ENCODE measurements at places on chromosomes 3 and 15. TPM values are rescaled to one million over a fixed set of nuclear protein-coding genes. Genes with fewer than 3 reads are reported as not detected.

The ACKR2 gene
- total RNA-seq: 0.09 TPM

The GCSAM gene
- total RNA-seq: not detected

The PLSCR5 gene
- total RNA-seq: not detected

The A4GNT gene
- total RNA-seq: not detected

The AGTR1 gene
- not detected for total RNA-seq

DNA sequence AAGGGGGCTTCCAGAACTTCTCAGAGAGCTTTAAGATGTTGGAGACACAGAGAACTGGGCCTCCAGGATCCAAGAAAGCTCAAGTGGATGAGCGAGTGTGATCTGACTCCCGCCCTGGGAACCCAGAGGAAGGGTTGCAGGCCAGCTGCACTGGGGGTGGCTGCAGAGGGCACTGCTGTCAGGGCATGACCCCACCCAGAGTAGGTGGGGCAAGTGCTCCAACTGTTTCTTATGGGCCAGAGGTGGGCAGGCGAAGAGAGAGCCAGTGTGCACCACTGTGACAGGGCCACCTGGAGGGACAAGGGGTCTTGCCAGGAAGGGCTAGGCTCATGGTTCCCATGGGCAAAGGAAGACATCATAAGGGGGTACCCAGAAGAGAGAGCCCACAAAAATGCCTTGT is 48.8 kb downstream of the EXOG start:
- H3K27ac ChIP-seq: no peak overlapping the region
- H3K4me1 ChIP-seq: 0 out of 2 replicates have a peak, but pooled peaks cover 3% of the 10 kb centered on the region
- no peak overlapping the region for H3K4me3 ChIP-seq
- no peaks in the 10 kb centered on the region for H3K27me3 ChIP-seq

GRCh38 chr15:20652914-20653313 is 111.3 kb upstream of the GOLGA6L6 start:
- H3K36me3 ChIP-seq: no peaks in the 10 kb centered on the region
- DNase-seq: no peak
- H3K27me3 ChIP-seq: no peaks in the 10 kb centered on the region
- H3K4me3 ChIP-seq: no peak overlapping the region
- H3K4me1 ChIP-seq: no peaks in the 10 kb centered on the region
- H3K27ac ChIP-seq: no peak overlapping the region

DNA sequence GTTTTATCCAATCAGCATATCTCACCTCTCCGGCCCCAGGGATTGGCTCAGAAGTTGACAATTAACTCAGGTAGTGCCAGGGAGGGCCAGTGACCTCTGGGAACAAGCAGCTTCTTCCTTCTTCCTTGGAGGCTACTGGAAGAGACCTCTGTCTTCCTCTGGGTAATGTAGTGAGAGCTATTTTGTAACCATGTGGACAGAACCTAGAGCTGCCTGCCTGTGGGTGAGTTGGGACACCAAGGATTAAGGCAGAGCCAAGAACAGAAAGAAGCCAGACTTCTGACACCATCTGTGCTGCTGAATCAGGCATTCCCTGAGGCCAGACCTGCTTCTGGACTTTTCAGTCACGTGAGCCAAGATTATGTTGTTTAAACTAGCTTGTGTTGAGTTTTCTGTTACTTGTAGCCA is 5.9 kb upstream of the NDUFAF1 start:
- no peak overlapping the region for H3K27ac ChIP-seq
- H3K27me3 ChIP-seq: no peaks in the 10 kb centered on the region
- no peak for DNase-seq
- no peak overlapping the region for H3K4me3 ChIP-seq
- no peaks in the 10 kb centered on the region for H3K36me3 ChIP-seq

DNA sequence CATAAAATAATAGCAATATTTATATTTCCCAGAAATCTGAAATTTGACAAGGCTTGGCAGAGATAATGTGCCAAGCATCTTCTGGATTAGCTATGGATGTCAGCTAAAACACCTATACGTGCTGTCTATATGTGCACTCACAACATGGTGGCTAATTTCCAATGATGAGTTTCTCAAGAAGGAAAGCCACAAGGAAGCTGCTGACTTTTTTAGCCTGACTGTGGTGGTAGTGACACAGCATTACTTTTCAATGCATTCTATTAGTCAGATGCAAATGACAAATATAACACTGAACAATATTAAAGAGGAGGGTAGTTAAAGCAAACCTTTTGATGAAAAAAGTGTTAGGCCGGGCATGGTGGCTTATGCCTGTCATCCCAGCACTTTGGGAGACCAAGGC is 101.7 kb upstream of the CCDC54 start:
- no peaks in the 10 kb centered on the region for H3K4me1 ChIP-seq
- no peak overlapping the region for H3K4me3 ChIP-seq
- no peak for DNase-seq
- H3K36me3 ChIP-seq: no peaks in the 10 kb centered on the region
- H3K27ac ChIP-seq: no peak overlapping the region

GRCh38 chr15:54388746-54389145 is 410.5 kb downstream of the UNC13C start:
- no peaks in the 10 kb centered on the region for H3K27me3 ChIP-seq
- H3K4me1 ChIP-seq: no peaks in the 10 kb centered on the region
- H3K27ac ChIP-seq: no peak overlapping the region

DNA sequence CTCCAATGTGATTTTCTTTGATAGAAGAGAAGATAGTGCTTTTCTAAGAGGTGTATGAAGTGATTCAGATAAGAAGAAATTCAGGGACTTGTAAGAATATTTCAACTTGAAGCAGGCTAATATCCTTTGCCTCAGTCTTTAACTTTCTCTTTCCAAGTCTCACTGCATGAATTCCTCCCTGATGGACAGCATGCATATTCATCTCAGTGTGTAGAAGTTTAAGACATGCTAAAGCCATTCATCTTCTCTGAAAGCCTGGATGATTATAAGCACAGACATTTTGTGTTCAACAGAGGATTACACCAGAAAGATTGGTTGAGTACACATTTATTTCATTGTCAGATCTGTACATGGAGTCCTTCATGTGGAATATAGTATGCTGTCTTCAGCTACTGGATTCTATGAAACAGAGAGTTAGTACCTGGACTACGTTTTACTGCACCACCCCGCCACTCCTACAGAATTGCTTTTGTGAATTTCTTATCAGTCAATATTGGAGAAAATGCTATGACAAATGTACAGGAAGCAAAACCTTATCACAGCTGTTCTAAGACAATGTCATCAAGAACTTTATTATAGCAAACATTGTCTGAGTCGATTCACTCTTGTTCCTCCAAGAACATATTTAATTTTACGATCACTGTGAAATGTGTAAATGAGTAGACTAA is 1346.1 kb downstream of the OTOL1 start:
- no peak overlapping the region for H3K27ac ChIP-seq
- no peak overlapping the region for H3K4me3 ChIP-seq
- no peaks in the 10 kb centered on the region for H3K4me1 ChIP-seq
- no peaks in the 10 kb centered on the region for H3K36me3 ChIP-seq

DNA sequence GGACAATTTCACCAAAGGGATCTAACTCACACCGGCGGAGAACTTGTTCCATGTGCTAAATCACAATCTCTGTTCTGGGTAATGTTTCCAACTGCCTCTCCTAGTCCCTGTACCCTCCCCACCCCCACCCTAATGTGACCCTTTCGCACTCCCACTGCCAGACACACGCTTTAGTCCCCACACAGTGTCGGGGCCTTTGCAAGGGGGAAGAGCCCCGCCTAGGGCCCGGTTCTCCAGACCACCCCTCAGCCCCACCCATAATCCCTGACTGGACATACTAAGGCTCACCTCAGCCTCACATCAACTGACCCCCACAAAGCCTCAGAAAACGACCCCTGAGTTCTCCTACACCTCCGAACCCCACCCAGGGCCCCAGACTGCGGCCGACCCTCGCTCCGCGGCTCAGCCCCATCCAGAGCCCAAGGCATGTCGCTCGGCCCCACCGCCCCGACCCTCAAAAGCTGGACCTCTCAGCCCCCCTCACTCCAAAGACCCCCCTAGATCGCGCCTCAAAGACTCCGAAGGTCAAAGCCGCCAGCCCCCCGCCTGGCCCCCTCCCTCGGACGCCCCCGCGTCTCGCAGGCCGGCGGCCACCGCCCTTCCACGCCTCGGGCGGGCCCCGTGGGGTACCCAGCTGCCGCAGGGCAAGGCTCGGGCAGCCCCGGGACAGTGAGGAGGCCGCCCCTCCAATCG is 72.0 kb upstream of the MAP4 start:
- peak overlapping the region; percentile 99 for H3K4me3 ChIP-seq
- peak; percentile 54 for DNase-seq
- H3K27me3 ChIP-seq: no peaks in the 10 kb centered on the region
- peak overlapping the region; percentile 13 for H3K27ac ChIP-seq

GRCh38 chr3:180447136-180447535 is 154.8 kb upstream of the TTC14 start:
- H3K27ac ChIP-seq: no peak overlapping the region
- no peak for DNase-seq
- no peaks in the 10 kb centered on the region for H3K27me3 ChIP-seq
- H3K4me1 ChIP-seq: no peaks in the 10 kb centered on the region
- H3K4me3 ChIP-seq: no peak overlapping the region

DNA sequence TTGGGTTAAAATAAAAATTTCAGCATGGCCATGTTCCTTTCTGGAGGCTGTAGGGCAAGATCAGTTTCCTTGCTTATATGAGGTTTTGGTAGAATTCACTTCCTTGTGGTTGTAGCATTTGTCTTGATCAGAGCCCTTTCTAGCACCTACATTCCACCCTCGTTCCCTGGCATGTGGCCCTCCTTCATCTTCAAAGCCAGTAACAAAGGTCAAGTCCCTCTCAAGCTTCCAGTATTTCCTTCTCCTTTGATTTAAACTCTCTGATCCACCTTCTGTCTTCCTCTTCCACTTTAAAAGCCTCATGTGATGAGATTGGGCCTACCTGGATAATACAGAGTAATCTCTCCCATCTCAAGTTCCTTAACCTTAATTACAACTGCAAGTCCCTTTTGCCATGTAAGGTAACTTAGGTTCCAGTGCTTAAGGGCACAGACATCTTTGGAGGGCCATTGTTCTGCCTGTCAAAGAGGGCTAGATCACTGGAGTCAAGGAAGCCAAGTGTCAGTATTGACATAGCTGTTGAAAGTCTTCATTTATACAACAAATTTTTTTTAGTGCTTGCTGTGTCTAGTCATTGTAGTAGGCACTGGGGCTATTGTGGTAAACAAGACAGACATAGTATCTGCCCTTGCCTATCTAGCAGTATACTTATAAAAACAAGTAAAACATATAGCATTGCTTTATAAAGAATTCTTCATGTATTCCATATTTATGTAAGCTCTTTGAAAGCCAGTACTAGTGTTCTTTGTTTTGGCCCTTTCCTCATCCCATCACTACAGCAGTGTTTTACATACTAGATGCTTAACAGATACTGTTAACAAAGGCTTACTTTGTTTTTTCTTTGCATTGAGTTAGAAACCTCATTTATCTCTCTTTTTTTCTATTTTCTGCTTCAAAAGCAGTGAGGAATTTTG is 40.7 kb downstream of the GLCE start:
- H3K4me1 ChIP-seq: peaks cover 3% of the 10 kb centered on the region
- H3K27ac ChIP-seq: no peak overlapping the region
- peaks cover 8% of the 10 kb centered on the region for H3K36me3 ChIP-seq
- no peak overlapping the region for H3K4me3 ChIP-seq
- H3K27me3 ChIP-seq: no peaks in the 10 kb centered on the region

DNA sequence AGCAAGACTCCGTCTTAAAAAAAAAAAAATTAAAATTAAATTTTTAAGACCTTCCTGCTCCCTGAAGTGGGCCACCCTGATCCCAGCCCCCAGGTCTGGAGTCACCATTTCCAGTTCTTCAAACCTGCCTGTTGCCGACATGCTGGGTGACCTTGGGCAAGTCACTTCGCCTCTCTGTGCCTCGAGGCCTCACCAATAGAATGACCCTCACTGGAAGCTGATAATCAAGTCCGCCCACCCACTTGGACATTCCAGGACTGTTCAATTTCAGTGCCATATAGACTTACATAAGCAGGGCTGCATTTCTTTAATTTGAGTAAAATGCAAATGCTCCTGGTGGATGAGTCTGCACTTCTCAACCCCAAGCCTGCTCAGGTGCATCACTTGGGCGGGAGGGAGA is 39.3 kb upstream of the FURIN start:
- no peaks in the 10 kb centered on the region for H3K36me3 ChIP-seq
- no peak overlapping the region for H3K4me3 ChIP-seq
- H3K27ac ChIP-seq: no peak overlapping the region
- H3K27me3 ChIP-seq: no peaks in the 10 kb centered on the region
- H3K4me1 ChIP-seq: no peaks in the 10 kb centered on the region
- no peak for DNase-seq

DNA sequence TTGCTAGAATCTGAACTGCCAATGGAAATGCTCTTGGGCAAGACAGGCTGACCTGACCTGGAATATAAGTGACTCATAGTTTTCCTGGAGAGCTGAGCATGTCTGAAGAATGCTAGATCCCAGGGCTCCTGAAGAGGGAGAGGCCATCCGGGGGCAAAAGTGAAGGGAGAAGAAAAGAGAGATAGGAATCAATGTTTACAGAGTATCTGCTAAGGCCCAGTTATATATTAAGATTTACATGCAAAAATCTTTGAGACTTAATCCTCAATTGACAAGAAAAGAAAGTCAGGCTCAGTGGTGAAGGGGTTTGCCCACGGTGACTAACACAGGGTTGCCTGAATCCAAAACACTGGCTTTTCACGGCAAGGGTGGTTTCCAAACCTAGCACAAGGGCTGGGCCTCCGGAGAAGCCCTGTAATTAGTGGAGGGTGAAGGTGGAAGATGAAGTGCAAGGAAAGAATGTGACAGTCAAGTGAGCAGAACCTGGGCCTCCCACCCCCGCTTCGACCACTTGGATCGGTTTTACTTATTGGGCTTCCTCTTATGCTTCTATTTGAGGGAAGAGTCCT is 91.7 kb upstream of the FGF12 start:
- no peaks in the 10 kb centered on the region for H3K36me3 ChIP-seq
- peaks cover 2% of the 10 kb centered on the region for H3K4me1 ChIP-seq
- H3K27me3 ChIP-seq: no peaks in the 10 kb centered on the region
- DNase-seq: no peak

Measured in H1 (cell line).